ENCODE measurements at places on chromosomes 11 and 22.
A peak's percentile ranks its signal among the peaks of the same experiment; 100 is the strongest.

- DNase-seq = no peak
These were observed 145.8 kb downstream of the LUZP2 start for GRCh38 chr11:24642648-24643047.

DNA sequence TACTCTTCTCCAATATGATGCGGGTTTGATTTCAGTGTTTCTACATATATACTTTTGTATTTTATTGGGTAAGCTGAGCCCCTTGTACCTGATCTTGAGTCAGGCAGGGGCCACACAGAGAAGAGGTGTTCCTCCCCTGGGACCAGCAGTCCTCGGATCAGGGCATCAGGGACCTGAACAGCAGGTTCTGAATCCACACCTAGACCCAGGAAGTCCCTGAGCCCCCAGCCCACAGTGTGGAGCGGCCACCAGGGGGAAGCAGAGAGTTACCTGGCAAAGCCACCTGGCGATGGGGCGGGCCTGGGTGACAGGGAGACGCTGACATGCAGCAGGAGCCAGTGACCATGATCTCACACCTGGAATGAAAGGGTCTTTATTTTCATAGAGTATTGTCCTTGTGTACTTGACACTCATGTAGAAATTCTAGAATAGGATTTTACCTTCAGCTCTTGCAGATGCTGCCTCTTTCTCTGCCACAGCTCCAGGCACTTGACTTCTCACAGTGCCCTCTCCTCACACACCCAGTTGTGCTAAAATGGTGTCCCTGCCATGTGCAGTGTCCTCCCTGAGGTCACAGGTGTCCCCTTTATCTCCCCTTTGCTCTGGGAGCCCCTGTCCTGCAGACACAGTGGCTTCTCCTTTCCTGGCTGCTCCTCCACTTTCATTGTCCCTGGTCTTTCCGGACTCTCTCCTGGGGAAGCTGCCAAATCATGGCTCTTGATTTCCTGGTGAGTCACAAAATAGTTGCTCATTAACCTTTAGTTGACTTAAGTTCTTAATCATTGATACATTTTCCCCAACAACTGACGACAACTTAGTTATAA lies 48.5 kb downstream of the GGTLC2 start:
- peak; percentile 55 for DNase-seq

DNA sequence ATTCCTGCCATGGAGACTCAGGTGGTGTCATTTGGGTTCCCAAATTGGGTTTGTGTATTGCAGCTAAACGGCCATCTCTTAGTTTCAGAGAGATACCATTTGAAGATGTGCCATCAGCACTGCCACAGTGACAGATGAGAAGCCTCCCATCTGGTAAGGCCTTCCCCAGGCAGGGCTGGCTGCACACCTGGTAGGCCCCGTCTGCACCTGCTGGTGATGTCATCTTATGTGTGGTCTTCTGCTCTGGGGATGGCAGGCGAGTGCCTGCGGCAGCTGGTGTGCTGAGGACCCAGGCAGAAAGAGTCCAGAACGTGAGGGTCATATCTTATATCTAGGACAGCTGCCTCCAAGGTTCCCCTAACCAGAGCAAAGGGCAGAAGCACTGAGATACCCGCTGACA lies 100.6 kb downstream of the CSNK2A3 start:
- DNase-seq = no peak

- DNase-seq = no peak
These were observed 22.5 kb upstream of the SEPTIN5 start for GRCh38 chr22:19691721-19692341.

DNA sequence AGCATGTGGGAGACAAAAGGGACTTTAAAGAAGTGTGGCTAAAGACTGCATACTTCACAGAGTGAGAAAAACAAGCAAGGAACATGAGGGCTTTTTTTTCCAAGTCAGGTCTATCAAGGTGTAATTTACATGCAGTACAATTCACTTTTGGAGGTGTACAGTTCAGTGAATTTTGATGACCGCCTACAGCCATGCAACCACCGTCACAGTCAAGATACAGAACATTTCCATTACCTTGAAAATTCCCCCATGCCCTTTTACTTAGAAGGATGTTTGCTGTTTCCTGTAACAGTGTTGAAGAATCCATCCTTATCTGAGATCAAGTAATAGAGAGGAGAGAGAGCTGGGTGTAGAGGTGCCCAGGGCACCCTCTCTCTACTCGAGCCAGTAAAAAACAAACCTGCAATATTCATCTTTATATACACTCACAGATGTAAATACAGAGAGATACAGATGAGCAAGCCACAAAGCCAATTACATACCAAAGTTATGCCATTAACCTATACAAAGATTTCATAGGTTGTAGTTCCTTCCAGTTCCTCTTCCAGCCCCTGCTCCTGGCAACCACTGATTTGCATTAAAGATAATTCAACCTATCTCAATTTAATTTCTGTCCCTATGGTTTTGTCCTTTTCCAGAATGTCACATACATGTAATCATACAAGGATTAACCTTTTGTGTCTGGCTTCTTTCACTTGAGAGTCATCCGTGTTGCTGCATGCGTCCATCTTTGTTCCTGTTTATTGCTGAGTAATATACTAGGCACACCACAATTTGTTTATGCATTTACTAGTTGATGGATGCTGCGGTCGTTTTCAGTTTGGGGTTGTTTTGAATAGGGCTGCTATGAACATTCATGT lies 35.0 kb upstream of the RASD2 start:
- no peak for DNase-seq

DNA sequence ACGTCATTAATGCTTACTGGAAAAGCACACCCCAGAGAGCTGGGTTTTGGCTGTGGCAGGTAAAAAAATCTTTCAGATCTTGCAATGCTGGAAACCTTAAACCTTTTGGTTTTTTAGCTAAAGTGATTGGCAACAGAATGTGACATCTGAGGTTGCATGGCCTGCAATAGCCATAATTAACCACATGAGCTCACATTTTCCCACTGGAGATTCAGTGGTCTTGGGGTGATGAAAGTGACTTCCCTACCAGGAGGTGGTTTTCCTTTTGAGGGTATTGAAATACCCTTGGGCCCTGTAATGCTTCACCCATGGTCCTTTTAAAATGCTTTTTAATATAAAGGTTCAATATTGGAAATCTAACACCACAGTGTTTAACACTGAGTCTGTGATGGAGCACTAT lies 192.8 kb downstream of the WNT11 start:
- no peak for DNase-seq

DNA sequence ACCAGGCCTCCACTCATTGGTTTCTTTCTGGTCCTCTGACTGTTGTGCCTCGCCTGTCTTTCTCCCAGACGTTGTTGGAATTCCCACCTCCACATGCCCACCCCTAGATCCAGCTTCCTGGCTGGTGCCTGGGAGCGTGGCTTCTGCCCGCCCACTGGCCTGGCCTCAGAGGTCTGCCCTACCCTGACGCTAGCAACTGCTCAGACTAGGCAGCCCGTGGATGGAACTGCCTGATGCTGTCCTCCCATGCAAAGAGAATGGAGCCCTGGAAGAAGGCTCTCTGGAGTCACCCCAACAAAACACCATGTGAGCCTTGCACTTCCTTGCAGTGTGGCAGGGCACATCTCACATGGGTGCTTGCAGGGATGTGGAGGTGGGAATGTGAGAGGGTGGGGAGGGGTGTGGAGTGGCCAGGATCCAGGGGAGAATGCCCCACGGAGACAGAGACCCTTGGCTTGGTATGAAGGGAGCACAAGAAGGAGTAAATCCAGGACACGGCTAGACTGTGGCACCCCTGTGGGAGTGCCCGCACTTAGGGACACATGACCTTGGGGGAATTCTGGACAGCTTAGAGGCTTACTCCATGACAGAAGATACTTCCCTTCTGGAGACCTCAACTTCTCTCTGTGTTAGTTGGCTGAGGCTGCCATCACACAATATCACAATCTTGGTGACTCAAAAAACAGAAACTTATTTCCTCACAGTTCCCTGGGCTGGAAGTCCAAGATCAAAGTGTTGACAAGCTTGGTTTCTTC lies 22.5 kb upstream of the ADA2 start:
- DNase-seq = no peak

DNA sequence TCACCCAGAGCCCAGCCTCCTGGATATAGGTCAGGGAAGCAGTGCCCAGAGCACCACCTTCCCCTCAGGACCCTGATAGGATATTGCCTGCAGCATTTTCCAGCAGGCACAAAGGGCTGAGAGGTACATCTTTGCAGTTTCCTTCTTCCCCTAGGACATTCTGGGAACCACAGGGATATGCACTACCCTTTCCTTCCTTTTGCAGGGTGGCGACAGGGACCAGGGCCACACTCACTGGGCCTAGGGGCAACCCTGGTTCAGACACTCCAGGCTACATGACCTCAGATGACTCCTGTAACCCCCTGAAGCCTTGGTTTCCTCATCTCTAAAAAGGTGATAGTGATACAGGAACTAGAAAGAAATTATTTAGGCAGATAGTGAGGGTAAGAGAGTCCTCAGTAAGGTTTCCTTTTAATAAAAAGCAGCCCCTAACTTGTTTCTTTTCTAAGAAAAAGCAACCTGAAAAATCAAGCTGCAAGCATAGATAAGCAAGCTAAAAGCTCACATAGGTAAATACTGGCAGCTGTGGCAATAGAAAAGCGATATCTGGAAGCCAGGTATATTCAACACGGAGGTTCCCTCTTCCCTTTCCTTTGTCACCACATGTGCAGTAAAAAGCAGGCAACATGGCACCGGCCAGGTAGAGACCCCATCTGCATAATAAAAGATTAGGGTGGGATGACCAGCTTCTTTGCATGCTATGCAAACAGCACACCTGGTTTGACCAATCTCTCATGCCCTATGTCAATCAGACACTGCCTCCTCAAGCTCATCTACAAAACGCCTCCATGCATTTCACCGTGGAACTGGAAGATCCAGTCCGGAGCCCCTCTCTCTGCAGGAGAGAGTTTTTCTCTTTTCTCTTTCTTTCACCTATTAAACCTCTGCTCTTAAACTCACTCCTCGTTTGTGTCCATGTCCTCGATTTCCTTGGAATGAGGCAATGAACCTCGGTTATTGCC lies 13.2 kb upstream of the MRGPRX2 start:
- DNase-seq = no peak

GRCh38 chr11:7516475-7516874 lies 2.7 kb downstream of the PPFIBP2 start:
- DNase-seq = no peak

DNA sequence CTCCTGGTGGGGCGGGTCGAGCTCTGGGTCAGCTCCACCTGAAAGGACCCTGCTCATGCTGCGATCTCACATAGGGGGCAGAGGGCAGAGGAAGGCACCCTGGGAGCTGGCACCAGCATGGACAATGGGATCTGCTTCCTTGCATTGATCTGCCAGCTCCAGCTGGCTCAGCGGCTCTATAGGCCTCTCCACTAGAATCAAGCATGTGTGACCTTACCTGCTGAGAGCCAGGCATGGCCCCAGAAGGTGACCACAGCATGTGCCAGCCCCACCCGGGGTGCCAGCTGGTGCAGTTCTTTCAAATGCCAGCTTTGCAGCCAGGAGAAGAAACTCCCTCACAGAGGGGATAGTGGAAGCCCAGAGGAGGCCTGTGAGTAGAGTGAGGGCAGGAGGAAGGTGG lies 22.0 kb upstream of the KLHL35 start:
- DNase-seq = no peak

GRCh38 chr11:776561-777287 lies 563 bp downstream of the GATD1 start:
- DNase-seq = peak; percentile 60

DNA sequence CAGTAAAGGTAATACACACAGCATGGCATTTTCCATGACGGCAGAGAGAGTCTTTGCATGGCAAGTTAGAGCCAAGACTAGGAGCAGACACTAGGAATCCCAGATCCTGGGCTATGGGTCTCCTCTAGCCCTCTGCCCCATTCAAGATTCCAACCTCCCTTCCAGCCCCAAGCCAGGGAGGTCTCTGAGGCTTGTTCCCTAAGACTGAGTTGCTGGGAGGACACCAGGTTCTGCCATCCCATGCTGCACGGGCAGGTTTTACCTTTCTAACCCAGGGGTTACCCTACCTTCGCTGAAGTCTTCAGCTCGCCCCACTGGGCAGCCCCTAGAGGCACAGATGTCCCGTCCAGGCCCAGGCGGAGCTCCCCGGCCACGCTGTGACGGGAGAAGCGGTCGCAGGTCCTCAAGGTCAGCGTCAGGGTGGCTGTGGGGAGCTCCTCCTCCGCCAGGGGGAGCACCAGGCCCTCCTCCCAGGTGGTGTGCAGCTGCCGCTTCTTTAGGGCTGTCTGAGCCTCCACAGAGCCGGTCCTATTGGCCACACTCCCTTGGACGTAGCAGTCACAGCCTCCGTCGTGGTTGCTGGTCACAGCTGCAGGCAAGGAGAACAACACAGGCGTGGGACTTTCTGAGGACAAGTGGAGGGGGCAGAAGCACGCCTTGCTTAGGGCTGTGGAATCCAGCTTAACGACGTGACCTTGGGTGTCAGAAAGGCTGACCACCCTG lies 33.8 kb downstream of the SYT13 start:
- peak; percentile 15 for DNase-seq

DNA sequence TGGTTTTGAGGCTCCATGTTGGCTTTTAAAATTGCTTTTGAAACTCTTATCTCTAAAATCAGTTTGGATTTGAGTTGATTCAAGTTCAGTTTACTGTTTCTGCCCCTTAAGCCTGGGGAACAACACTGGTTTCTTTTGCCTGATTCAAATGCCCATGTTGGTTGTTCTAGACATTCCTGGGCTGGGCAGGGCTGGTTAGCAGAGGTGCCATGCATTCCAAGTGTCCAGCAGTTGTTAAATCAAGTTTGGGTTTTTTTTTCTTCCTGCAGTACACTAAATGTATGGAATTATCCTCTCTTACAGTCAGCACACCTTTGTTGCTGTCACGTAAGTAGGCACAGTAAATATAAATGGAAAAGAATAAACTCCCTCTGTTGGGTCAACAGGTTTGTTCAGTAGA lies 67.2 kb upstream of the MTMR2 start:
- peak; percentile 26 for DNase-seq

DNA sequence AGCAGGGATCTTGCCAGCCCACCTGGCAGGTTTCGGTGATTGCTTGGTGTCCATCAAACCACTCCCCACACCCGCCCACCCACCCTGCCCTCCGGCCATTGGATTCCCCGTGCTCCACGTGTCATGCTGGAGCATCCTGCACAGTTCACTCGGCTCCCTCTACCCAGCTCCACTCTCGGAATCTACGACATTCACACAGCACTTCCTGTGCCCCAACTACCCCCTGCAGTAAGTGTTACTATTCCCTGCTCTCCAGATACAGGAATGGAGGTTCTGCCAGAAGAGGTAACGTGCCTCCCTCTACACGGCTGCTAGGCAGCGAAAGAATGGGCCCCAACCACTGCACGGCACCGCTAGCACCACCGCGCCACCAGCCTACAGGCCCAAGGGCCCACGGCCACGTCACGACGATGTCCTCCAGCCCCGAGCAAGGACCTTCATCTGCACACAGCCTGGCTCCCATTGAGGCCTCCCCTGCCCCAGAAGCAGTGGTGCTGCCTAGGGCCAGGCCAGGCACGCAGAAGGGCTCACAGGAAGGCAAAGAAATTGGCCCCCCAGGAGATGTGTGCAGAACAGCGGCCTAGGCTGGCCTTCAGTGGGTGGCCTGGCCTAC lies 27.6 kb downstream of the WNT7B start:
- DNase-seq = no peak

- no peak for DNase-seq
These were observed 749.9 kb downstream of the METTL15 start for GRCh38 chr11:28858076-28858475.

Measured in T-helper 2 cell (primary cell).